Smooth muscle cell of the umbilical artery (primary cell): ENCODE measurements at places on chromosomes 1 and 21. TPM values are rescaled to one million over a fixed set of nuclear protein-coding genes. Genes with fewer than 3 reads are reported as not detected.

PRAMEF15 gene
- total RNA-seq, result not detected in 2 replicates

MTMR11 gene
- 3.9 and 4.8 TPM in 2 replicates for total RNA-seq

SPRR1B gene
- total RNA-seq, result not detected in 2 replicates

TXLNA gene
- total RNA-seq, result 73.9 and 85.5 TPM in 2 replicates

RNF19B gene
- 13.1 and 14.7 TPM in 2 replicates for total RNA-seq

HEYL gene
- total RNA-seq, result under 0.01 TPM in 1 of 2 replicates, not detected in the other

ANKRD65 gene
- total RNA-seq, result 0.18 and 0.30 TPM in 2 replicates

MMP23B gene
- total RNA-seq, result 17.6 and 23.2 TPM in 2 replicates

FBXO44 gene
- total RNA-seq, result 7.1 and 12.2 TPM in 2 replicates

RGS13 gene
- total RNA-seq, result not detected in 2 replicates

TTC39A gene
- total RNA-seq, result 0.30 and 0.51 TPM in 2 replicates

SYTL1 gene
- 0.23 and 0.59 TPM in 2 replicates for total RNA-seq

SPRR2F gene
- not detected in 2 replicates for total RNA-seq

LY9 gene
- not detected in 2 replicates for total RNA-seq

RORC gene
- total RNA-seq, result not detected in 2 replicates
